D341Med (cell line): ENCODE measurements at places on chromosomes 7 and 10.

GRCh38 chr7:33837356-33837851 is 67.9 kb upstream of the BMPER start:
- DNase-seq, result no peak

- DNase-seq, result no peak
Observed at GRCh38 chr7:134757938-134758337, 21.5 kb upstream of the CALD1 start.

GRCh38 chr10:21603721-21604120 is 69.7 kb downstream of the MLLT10 start:
- DNase-seq, result no peak

GRCh38 chr7:117675497-117676435 is 195.9 kb downstream of the CFTR start:
- no peak for DNase-seq

DNA sequence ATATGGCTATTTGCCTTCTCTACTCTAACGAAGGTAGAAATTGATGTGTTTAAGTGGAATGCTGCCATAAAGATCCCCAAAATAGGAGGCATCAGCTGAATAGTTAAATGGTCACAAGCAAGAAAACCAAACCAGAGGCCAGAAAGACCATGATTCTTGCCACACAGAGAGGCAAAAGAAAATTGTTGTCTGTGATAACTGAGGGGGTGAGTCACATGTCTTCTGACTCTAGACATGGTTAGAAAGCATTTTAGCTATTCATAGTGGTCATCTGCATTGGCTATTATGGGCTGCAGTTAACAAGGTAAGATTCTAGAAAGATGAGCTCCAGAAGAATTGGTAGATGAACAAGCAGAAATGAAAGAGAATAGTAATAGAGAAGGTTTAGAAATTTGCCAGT is 361.4 kb upstream of the NPSR1 start:
- DNase-seq, result no peak

- no peak for DNase-seq
Observed at GRCh38 chr7:96331775-96332174, 9.9 kb upstream of the SLC25A13 start.

DNA sequence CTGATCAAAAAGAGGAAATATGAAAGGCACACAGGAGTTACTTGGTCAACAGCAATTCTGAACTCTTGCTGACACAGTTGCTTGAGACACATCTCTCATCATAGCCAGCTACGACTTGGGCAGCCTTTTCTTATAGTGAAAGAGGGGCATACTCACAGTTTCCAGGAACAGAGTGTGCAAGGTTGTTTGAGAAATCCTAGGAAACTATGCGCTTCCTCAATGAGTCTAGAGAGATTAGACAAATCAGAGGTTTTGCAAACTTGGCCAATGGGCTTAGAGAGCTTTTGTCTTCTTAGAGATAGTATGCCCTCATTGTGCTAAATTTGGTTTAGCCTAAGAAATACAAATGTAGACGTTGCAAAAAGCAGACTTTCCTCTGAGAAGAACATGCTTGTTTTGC is 370.4 kb downstream of the HGF start:
- DNase-seq, result no peak

- DNase-seq, result peak; percentile 48
Observed at GRCh38 chr10:127195041-127195506, 1.3 kb downstream of the INSYN2A start.

DNA sequence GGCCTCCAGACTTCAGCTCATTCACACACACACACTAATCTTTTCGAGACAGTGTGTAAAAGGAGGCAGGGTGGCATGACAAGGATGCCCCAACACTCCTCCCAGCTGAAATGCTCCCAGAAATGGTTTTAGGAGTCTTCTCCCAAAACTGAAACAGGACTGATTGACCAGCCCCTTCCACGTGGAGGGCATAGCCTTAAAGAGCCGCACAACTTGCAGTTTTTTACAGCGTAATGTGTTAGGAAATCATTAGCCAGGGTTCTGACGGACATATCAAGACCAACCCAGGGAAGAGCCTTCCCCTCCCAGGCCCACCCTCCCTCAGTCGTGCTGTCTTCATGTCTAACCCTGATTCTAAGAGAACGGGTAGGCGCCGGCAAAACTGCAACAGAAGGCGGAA is 224.6 kb downstream of the TNS3 start:
- no peak for DNase-seq

DNA sequence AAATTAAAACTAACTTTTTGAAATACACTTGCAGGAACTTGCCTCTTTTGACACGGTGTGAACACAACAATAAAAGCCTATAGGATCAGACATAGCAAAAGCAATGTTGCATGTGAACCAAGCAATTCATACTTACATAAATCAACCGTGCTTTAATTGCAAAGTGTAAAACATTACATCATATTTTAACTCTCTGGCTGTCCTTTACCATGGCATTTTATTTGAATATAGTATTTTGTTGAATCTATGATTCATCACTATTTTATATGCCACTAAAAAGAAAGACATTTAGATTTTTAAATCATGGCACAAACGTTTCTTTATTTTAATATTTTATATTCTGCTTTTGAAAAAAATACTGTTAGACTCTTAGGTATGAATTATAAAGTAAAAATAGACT is 757.0 kb upstream of the KCND2 start:
- DNase-seq, result no peak

GRCh38 chr7:40608321-40609075 is 473.7 kb downstream of the SUGCT start:
- DNase-seq, result no peak

DNA sequence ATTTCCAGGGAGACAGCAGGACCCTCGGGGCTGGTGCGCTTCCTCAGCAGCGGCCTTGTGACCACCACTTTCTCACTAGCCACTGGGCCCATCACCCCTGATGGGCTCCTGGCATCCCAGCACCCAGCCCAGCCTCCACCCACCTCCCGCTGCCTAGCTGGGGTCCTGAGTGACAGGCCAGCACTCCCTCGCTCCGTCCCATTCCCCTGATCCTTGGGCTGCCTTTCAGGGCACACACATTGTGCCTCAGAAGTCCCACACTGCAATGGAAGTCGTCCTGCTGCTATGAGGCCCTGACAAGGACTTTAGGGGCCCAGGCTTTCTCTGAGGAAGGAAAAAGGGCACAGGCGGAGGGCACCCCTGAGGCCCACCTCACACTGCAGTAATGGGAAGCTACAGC is 12.4 kb downstream of the CAMK2B start:
- peak; percentile 22 for DNase-seq

GRCh38 chr7:43141091-43141490 is 28.6 kb downstream of the HECW1 start:
- DNase-seq, result no peak

- DNase-seq, result no peak
Observed at GRCh38 chr7:123640583-123640982, 15.1 kb upstream of the LMOD2 start.

DNA sequence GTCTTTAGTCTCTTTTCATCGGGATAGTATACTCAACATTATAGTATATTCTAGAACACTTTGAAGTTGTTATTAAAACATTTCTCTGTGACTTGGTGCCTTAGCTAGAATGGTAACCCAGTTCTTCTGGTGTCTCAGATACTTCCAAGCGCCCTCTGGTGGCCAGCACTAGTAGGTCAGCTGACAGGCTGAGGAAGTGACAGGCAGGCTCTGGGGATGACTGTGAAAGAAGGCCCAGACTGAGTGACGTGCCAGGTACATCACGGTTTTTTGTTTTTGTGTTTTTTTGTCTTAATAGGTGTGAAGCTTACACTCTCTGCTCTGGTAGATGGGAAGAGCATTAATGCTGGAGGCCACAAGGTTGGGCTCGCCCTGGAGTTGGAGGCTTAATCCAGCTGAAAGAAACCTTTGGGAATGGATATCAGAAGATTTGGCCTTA is 5.1 kb downstream of the COMTD1 start:
- DNase-seq, result peak; percentile 66

GRCh38 chr10:14293526-14293925 is 37.2 kb downstream of the FRMD4A start:
- DNase-seq, result no peak

- peak; percentile 77 for DNase-seq
Observed at GRCh38 chr7:149883452-149883861, 9.7 kb downstream of the ATP6V0E2 start.

DNA sequence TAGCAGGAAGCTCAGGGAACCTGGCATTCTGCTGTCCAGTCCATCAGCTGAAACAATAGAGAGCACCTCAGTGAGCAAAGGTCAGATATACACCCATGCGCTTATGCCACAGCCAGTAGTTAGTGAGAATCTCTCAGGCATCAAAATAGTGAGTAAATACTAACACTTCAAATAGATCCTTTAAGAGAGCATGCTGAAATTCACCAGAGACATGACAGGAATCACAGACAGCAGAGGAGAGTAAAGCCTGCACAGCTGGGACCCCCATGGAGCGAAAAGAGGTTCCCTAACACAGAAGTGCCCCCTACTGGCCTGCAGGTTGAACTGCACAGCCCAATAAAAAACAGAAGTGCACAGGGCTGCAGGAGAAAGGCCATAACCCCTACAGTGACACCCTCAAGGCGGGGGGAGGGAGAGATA is 57.6 kb upstream of the ANTXRL start:
- no peak for DNase-seq

DNA sequence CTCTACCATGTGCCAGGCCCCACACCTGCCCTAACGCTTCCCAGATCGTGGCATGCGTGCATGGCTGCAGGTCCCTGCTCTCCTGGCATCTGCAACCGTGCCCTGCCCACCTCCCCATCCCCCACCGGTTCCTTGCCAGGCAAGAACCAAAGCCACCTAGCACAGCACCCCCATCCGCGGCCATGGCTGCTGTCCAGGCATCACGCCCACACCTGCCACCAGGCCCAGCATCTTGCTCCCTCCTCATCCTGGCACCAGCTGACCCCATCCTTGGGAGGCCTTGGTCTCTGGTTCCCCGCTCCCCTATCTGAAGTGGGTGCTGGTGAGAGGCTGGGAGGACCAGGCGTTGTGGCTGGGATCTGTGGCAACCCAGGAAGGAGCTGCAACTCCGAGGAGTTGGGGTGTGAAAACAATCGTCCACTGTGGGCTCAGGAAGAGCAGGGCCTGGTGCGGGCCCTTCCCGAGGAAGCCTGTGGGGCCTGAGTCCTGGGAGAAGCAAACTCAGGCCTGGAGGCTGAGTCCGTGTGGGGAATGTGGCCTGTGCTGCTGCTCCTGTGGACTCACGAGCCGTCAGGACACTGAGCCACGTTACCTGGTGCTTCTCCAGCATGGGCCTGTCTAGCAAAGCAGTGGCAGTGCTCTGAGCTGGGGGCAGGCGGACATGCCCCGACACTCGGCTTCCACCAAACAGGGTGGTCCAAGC is 417.1 kb downstream of the DNAJB6 start:
- no peak for DNase-seq

DNA sequence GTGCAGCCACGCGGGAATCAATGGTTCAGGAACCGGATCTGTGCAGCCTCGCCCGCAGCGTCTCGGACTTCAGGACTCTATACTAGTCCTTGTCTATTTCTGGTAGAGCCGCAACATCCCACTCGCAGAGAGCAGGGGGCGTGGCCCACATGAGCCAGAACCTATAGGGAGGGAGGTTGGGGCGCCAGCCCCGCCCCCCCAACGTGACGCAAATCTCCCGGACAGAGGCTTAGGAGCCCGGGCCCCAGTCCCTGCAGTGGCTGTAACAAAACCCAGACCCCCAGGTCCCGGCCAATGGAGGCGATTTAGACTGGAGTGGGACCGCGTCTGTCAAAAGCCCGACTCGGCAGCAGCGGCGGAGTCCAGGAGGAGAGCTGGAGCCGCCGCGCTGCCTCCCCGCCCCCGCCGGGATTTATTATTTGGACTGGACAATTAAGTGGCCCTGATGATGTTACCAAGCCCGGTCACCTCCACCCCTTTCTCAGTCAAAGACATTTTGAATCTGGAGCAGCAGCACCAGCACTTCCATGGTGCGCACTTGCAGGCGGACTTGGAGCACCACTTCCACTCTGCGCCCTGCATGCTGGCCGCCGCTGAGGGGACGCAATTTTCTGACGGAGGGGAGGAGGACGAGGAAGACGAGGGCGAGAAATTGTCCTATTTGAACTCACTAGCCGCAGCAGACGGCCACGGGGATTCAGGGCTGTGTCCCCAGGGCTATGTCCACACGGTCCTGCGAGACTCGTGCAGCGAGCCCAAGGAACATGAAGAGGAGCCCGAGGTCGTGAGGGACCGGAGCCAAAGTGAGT is at the start of gene NKX2-3:
NKX2-3 (plus strand) TSS at position 256 of the 809 bp plus-strand sequence; CDS start at position 446, 190 bp downstream.
- DNase-seq, result no peak

DNA sequence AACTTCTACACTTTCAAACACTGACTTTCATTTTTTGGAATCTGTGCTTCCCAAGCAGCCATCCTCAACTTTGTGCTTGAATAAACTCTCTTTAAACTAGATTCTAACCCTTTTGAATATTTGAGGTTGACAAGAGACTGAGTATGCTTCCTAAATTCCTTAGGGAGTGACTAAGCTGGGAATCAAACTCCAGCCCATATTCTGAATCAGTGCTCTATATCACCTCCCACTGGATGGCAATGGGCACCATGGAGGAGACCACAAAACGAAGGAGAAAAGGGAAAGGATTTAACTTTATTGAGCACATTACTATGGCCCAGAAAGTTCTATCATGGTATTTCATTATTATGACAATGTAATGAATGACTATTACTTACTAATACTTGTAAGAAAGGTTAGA is 17.2 kb upstream of the SLC26A4 start:
- no peak for DNase-seq

DNA sequence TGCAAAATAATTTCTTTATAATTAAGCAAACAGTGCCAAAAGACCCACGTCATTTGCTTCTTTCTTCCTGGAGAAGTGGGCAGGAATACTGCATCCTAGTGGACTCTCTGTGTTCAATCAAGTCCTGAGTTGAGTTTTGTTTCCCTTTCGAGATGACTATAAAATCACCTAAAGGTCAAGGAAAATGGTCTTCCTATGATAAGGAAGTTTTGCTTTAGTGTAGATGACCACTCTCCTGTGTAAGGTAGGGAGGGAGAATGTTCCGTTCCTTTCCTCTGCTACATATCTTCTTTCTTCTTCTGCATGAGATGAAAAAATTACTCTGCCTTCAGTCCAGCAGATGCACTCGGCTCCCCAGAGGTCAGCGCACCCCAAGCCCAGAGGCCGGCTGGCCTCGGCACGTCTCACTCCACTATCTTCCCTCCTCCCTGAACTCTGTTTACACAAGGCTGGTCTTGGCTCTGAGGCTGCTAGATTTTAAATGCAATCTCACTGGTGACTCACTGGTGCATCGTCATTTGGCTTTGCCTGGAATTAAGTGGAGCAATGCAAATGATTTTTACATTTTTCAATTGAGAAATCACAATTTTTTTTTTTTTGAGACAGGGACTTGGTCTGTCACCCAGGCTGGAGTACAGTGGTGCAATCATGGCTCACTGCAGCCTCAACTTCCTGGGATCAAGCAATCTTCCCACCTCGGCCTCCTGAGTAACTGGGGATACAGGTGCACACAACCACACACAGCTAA is 18.6 kb upstream of the VDAC2 start:
- DNase-seq, result no peak
